GM18507 (cell line): ENCODE measurements at places on chromosomes 1 and 21.

DNA sequence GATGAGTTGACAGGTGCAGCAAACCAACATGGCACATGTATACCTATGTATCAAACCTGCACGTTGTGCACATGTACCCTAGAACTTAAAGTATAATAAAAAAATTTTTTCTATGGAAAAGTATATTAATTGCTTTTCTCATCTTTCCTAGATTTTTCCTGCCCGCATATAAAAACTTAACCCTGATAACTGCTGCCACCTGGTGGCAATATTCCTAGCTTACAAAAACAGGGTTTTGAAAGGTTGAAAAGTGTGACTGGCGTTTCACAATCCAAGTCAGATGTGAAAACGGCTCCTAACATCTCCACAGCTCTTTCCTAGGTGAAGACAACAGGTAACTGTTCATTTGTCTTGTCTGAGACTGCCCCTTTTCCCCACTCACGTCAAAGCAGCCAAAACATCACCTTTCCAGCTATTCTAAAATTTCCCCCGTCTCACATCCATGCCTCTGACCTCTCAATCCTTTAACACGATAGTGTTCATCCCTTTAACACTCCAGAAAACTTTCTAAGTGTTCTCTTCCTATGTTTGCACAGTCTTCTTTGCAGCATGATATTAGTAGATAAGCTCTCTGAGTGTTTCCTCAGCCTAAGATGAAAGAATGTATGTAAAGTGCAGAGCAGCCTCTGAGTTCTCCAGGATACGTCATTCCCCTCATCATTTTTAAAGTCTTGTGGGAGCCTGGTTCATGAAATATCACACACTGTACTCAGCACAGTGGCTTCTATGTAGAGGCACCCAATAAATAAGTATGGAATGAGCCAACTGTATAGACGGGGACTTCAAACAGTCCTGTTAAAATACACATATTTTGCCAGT lies 27.5 kb downstream of the OVGP1 start:
- DNase-seq: peak; percentile 18

- DNase-seq: no peak
Observed at GRCh38 chr1:6601923-6602668, 573 bp downstream of the KLHL21 start.

DNA sequence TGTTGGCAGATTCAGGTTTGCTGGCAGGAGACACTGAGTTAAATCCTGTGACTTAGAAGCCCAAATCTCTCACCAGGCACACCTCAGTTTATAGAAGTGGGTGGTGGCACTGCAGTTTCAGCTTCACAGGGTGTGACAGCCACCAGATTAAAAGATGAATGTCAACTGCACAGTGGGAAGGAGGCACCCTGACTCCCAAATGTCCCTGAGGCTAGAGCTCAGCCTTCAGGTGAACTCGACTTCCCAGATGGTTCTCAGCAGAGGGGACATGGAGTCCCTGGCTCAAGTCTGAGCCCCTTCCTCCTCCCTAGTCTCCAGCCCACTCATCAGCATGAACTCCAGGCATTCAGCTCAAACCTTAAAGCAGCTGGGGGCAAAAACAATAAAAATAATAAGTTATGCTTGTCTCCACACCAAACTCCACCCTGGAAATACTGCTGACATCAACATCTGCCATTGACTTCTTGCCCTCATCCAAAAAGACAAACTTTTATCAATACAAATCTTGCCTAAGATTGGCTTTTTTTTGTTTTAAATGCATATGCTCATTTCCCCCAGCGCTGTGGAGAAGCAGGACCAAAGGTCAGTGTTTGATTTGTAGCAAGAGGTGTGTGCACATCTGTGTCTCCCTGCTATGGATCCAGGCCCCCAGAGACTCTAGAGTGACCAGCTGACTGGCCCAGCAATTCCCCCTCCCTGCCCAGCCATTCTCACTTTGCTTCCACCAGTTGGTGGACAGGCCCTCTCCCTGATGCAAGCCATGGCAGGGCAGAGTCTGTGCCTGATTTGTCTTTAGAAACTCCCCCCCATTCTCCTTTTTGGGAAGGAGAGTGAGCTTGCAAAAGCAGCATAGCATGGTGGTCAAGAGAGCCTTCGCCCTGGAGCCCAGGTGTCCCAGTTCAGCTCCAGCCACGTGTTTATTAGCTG lies 18.5 kb upstream of the S100A7 start:
- no peak for DNase-seq

DNA sequence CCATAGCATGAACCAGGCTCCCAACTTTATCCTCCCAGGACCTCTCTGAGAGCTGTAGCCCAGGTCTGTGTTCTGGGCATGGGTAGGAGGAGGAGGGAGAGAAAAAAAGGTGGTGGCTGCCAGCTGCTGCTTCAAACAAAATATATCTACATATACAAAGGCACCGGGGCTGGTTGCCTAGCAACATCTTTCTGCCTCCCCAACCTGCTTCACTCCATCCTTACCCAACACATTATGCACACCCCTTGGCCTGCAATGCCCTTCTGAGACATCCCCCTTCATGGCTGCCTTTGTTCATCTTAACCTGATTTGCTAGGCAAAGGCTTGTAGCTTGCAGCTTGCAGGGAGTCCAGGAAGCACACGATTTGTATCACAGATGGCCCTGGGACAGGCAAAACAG lies 27.2 kb upstream of the ATP1A1 start:
- DNase-seq: no peak

DNA sequence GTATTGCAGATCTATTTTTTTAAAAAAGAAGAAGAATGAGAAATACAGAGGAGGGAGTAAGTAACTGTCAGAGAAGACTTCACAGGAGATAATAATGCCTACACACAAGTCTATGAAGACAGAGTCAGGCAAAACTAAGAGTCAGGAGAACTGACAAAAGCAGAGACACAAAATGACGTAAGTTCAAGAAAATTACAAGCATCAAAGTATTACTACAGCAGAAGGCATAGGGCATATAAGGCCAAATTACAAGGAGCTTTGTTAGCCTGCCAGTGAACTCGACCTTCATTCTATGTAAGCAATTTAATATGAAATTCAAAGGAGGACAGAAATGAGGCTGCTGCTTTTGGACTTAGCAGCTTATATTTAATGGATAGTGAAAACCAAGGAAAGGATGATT lies 23.7 kb downstream of the FAF1 start:
- no peak for DNase-seq

DNA sequence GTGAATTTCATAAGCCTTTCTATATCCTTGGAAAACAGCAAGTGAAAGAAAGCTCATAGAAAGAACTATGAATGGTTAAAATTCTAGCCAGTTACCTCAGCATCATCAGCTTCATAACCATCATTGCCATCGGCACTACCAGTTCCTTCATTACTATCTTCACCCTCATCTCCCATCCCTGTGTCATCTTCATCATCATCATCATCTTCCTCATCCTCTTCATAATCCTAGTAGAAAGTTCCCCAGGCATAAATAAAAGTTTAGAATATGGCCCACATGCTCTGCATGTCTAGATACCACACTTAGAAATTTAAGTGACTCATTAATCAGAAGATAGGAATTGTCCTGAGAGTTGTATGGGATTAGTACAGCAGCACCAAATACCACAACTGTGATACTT lies 49.0 kb downstream of the TPR start:
- DNase-seq: no peak

DNA sequence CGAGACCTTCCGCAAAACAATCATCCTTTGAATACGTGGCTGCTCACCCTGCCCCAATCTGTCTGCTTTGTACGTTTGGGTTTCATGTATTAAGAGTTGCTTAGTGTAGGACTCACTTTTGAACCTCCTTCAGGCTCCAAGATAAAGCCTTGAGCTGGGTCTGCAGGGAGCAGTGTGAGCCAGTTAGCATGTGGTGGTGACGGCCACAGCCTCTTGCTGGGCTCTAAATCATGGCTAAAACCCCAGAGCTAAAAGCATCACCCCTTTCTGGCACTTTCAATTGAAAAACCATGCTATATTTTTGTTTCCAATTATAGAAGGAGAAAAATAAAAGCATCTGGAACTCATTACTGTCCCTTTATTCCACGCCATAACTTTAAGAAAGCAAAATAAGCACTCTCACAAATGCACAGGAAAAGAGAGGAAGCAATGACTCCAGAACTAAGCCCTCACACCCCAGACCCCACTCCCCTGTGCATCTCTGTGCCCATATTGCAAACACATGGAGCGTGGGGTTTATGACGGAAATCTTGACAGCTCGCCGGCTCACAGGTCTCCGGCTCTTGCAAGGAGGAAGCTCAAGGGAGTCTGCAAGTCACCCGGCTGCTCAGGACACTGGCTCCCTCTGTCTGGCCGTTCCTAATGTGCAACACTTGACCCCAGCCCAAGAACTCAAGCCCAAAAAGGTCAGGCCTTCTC lies 135.5 kb downstream of the MIS18A start:
- DNase-seq: no peak

- no peak for DNase-seq
Observed at GRCh38 chr1:205246351-205247119, 18.8 kb downstream of the TMCC2 start.

DNA sequence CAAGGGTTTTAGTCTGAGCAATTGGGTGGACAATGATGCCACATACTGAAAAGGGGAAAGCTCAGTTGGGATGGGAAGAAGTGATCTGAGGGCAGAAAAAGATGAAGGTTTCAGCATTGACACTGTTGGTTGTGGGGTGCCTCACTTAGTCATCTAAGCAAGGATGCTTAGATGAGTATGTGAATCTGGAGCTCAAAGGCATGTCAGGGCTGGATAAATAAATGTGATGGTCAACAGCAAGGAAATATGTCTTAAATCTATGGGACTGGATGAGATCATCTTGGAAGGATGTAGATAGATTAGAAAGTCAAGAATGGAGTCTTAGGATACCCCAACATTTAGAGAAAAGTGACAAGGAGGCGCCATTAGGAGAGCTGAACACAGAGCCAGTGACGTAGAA lies 114.6 kb downstream of the ZBTB18 start:
- no peak for DNase-seq

DNA sequence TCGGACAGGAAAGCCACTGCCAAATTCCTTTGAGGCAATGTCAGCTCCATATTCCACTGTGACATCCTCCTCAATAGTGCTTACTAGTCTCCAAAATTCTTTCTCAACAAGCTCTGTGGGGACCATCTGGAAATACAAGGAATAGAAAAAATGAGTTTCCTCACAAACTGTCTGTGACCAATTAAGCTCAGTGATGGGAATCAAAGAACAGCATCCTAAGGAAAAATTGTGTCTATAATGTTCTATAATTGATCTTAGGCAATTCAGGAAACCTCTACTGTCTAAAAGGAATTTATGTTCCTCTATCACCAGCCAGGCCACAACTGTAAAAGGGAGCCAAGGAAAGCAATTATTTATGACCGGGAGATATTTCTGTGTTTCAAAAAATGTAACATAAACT lies 46.1 kb upstream of the SYT2 start:
- no peak for DNase-seq

DNA sequence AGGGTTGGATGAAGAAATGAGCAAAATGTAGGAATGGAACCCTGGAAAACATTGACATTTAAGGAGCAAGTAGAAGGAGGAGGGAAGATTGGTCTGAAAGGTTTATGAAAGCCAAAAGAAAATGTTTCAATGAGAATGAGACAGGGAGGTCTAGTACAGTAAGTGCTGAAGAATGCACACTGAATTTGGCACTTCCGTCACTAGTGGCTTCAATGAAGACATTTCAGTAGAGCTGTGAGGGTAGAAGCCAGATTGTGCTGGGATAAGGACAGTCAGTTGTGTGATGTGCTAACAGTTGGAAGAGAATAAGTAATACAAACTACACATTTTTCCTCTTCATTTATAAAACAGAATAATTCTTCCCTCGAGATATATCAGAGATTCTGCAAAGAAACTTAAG lies 17.1 kb downstream of the THEM4 start:
- no peak for DNase-seq

DNA sequence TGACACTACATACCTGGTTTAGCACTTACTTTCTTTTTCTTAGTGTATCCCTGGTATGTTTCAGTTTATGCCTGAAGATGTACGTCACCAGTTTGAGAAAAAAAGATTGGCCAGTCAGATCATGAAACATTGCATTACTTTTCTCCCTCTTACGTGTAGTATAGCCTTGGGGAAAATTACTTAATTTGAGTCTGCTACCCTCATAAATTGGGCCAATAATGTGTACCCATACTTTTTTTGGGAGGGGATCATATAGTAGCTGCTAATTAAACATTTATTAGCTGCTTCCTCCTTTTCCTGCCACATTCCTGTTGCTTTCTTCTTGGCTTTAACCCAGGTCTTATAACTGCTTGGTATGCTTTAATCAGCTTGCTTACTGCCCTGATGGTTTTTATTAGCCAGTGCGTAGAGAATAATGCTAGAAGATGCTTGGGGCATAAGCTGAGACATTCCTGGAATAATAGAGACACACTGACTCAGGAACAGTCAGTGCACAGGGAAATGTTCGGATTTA lies 32.1 kb downstream of the RABGAP1L start:
- no peak for DNase-seq

DNA sequence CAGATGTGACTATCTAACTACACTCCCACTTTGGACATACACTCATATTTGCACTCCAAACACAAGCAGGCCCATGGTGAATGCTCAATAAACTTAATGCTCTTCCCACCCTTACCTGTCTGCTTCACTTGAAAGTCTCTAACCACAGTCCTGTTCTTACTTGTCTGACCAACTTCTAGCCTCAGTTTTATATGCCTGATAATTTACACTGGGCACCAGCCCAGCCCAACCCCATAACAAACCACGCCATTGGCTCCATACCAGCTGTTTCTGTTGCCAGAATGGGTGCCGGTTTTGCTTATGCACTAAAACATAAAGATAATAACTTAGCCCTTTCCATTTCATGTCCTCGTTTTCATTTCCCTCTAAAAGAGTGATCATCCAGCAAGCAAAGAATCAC lies 395.4 kb downstream of the NTNG1 start:
- DNase-seq: no peak

- no peak for DNase-seq
Observed at GRCh38 chr1:179867493-179868330, 9.9 kb downstream of the TOR1AIP2 start.

GRCh38 chr1:33296082-33296458 lies 24.8 kb downstream of the A3GALT2 start:
- no peak for DNase-seq

GRCh38 chr21:36282568-36283230 lies 37.3 kb upstream of the MORC3 start:
- DNase-seq: no peak

DNA sequence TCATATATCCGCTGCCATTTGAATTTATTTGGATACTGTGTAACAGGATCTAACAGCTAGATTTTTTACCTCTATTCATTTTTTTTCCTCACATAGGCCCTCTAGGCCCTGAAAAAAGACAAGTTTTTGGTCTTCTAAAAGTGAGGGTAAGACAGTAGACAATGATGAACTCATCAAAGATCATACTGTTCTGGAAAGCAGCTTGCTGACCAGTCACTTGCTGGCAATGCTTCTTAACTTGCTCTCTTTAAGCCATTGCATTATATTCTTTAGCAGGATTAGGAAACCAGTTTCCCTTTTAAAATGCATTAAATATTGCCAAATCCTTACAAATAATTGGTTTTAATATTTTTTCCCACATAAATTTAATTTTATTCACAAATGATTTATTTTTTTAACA lies 65.5 kb downstream of the SYT14 start:
- no peak for DNase-seq
